ENCODE measurements at places on chromosomes 11 and 22.

DNA sequence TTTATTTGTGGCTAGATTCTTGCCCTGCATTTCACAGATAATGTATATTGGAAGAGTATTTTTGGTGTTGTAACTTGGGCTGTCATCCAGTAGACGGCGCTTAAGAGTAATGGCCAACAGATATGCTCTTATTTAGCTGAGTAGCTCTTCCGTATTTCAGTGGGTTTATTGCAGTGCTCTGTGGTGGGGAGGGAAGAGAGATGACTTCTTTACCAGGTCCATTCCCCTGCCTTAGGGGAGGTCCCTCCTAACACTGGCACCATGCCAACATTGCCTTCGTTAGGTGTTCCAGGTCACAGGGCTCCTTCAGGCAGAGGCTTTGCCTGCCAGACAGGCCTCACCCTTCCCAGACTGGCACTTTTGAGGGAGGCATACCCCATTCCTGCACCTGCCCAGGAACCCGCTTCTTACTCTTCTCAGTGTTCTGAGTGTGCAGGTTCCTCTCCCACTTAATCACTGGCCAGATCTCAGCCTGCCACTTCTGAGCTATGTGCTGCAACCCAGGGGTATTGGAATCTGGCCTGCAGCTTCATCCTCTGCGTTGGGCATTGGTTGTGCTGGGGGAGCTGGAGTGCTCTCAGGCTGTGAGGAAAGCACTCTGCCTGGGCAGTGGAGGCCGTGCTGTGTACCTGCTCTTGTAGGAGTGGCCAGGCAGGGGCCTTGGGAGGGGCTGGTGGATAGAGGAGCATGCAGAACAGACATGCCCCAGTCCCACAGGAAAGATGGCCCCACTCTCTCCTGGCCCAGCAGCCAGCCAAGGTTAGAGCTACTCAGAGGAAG is 29.4 kb upstream of the SLN start:
- peak; percentile 4 for DNase-seq

DNA sequence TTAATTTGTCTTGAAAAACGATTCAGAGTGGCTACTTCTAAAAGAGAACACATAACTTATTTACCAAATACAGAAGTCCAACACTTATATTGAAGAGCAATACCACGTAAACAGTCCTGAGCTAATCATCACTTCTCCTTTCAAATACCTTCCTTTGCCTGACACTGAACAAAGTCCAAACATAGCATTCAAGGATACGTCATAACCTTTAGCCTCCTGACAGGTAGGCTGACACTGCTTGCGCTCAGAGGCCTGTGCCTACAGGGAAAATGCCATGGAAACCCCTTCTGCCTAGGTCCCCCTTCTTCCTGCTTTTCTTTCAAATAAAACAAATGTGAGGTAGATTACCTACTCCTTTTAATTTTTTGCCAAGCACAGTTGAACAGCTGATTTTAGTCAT is 510.0 kb downstream of the INSC start:
- DNase-seq, result no peak

DNA sequence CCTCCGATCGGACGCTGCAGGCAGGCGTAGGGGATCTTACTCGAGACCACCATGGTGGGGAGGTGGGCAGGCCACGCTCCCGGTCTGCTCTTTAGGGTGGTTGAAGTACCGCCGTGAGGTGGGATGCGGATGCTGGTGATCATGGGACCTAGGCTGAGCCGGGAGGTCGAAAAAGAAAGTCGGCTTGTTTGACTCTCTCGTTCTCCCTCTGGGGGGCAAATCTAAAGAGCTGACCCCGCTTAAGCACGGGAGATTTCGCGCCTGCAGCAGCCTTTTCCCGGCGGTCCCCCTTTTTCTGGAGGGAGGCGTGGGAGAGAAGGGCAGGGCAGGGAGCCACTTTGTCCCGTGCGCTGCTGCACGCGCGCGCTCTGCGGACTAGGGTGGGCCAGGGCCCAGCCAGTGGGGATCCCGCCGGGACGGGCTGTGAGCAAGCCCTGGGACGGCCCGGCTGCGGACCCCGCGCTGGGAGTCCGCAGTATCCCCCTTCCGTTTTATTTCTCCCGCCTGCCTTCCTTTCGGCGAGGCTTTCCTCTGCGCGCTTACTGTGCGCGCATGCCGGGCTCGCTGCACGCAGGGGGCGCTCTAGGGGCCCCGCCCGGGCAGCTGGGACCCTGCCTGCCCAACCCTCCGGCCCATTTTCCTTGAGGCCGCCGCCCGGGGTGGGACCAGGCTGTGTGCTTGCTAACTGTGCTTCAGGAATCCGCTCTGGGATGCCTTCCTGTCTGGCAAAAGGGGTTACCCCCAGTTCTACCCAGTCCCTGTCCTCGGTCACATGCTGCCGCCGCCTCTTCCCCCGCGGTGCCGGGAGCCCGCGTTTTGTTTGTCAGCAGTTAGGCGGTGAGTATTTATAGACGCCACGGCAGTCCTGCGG is 81.0 kb downstream of the PRR5L start:
- peak; percentile 66 for DNase-seq

DNA sequence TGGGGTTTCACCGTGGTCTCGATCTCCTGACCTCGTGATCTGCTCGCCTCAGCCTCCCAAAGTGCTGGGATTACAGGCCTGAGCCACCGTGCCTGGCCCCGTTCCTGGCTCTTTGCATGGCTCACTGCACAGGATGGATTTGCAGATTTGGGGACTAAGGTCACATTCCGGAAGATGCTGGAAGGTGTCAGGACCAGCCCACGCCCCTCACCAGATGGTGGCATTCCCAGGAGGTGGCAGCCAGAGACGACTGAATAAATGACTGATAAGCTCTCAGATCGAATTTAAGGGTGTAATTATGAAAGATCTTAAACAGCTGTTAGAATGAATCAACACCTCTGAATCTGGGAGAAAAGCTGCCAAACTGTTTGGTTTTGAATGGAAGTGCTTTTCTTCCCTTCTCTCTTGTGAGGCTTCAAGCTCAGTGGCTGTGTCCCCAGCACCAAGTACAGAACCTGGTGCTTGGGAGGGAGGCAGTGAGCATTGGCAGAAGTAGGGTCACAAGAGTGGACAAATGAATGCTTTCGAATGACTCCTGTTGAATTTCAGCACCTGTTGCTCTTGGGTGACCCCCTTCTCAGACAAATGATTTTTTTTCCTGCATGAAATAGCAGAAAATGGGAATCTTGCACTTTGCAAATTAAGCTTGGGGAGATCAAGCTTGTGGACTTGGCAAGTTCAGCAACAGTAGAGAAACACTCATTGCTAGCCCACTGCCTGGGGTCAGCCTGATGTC is 69.6 kb downstream of the KIAA1671 start:
- no peak for DNase-seq

DNA sequence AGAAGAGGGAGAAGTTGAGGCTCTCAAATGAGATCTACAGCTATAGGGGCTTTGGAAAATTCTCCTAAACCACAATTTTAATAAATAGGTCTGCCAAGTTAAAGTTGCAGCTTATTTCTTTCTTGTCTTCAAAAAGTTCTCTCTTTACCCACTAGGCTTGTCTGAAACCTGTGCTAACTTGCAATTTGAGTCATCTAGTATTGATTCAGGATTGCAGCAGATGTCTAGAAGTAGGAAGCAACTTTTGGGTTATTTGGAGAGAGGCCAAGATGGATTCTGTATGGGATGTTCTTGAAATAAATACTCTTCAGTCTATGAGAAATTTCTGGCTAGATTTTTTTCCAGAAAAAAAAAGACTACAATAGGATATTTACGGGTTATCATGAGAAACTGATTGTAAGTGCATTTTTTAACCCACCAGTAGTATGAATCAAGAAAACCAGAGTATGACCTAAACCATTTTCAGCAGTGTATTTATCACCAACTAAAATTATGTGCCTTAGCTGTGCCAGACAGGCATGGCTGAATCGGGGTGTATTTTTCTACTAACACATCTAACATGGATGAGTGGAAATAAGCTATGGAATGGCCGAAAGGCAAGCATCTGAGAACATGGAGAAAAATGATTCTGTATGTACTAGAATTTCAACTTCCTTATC is 4.9 kb upstream of the RAB38 start:
- no peak for DNase-seq

DNA sequence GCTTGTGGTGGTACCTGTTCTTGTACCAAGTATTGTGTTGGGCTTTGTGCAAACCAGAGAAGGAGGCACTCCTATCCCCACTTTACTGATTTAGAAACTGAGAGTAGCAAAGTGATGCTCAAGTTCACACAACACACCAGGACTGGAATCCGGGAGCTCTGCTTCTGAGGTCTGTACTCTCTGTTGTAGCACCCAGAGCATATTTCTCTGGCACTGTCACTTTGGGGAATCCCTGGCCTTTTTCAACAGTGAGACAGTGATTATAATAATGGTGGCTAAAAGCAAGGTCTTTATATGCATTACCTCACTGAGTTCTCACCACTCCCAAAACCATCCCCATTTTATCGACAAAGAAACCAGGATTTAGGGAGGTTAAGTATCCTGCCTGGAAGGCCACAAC is 362.4 kb downstream of the TENM4 start:
- DNase-seq, result no peak

- no peak for DNase-seq
Measured at GRCh38 chr11:117652521-117652920, 144.5 kb downstream of the DSCAML1 start.

All from activated CD4-positive, alpha-beta T cell treated with anti-CD3 and anti-CD28 coated beads, Interleukin-2, amount 50 U/mL, for 48 hours (primary cell).